ENCODE measurements at places on chromosomes 16 and 17.
A peak's percentile ranks its signal among the peaks of the same experiment; 100 is the strongest.

DNA sequence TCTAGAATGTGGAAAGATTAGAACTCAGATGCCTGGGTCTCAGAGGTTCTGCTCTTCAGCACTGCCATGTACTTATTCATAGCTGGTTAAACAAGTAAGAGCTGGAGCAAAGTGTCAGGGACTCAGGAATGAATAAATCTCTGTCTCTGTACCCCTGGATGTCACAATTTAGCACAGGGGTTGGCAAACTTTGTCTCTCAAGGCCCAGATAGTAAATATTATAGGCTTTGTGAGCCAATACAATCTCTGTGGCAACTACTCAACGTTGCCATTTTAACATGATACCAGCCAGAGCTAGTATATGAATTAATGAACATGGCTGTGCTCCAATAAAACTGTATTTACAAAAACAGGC is 220.3 kb upstream of the MON1B start:
- no peak for DNase-seq

- no peak for DNase-seq
Observed at GRCh38 chr16:53576210-53576609, 73.2 kb upstream of the AKTIP start.

- no peak for DNase-seq
Observed at GRCh38 chr17:63365366-63366240, 80.5 kb downstream of the CYB561 start.

- no peak for DNase-seq
Observed at GRCh38 chr16:8768692-8769091, 28.7 kb downstream of the TMEM186 start.

DNA sequence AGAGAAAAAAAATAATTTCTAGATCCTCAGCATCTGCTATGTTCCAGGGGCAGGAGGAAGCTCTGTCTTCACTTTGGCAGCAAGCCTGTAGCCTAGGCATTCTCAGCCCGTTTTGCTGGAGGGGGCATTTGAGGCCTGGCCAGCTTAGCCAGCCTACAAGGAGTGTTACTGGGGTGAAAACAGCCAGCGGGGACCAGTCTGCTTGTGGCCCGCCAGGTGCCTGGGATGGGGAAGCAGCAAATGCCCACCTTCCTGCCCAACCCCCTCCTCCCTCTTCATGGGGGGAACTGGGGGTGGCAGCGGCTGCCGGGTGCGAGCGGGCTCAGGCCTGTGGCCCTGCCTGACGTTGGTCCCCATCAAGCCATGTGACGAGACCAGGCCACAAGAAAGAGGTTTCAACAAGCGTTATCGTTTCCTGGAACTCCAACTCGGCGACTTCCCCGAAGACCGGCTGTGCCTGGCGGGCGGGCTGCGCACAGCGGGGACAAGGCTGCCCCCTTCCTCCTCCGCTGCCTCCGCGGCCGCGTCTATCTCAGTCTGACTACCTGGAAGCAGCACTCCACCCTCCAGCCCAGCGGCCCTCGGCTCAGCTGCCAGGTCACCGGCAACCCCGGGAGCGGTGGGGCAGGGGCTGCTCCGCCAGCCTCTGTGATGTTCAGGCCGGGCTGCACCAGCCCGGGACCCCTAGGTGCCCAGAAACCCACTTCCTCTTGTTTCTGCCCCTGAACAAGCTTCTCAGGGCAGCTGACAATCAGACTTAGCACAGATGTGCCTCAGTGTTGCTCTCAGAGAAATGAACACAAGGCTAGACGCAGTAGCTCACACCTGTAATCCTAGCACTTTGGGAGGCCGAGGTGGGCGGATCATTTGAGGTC is 22.9 kb downstream of the SOCS1 start:
- DNase-seq: peak; percentile 57
